NCI-H1417 treated with DMSO at 0.1 percent for 48 hours (cell line): ENCODE measurements at places on chromosomes 7 and 10.
A peak's percentile ranks its signal among the peaks of the same experiment; 100 is the strongest.

DNA sequence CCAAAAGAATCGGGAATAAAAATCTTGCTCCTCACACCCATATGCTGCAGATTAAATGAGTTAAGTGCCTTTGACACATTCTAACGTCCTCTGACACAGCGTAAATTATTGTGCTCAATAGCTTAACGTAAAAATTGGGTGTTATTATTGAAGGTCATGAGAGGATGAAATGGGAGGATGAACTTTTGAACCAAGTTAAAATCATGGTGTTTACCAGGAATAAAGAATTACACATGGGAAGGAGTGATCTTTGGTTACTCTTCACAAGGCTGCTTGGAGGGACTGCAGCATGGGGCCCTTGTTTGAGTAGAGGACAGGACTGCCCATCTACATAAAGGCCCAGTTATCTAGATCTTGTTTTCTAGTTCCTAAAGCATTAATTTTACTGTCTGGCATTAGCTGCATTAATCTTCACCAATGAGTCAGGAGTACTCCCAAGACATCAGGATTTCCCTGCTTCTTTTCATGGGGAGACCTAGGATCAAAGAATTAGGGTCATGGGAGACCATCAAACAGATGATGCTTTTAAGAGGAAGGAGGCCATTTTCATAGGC lies 84.9 kb upstream of the PRR15 start:
- DNase-seq, result no peak

DNA sequence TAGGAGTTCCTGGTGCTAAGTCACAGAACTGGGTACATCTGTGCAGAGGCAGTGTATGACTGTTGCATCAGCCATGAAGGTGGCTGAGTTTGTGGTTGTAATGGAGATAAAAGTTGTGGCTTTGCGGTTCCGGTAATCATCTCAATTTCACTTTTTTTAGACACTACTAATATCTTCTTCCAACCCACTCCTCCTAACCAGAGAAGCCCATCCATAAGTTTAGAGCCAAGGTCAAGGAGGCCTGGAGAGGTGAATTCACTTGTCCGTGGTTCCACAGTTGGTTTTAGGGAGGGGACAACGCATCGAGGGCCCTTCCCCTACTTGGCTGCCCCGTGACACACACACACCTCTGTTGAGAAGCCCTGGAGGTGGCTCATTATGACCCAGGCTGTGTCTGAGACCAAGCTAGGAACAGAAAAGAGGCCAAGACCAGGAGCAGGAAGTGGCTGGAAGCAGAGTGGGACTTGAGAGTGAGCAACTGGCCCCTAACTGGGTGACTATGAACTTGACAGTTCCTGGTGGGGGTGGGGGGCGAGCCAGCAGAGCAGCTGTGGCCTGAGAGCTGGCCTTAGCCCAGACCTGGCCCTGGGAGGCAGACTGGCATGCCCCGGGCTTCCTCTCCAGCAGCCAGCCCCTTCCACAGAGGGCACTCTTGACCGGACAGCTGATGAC lies 66.8 kb upstream of the COL13A1 start:
- no peak for DNase-seq

- no peak for DNase-seq
These were observed 234.3 kb upstream of the MBL2 start for GRCh38 chr10:53006663-53007526.

GRCh38 chr7:143882020-143882603 lies 19.9 kb downstream of the TCAF1 start:
- no peak for DNase-seq

DNA sequence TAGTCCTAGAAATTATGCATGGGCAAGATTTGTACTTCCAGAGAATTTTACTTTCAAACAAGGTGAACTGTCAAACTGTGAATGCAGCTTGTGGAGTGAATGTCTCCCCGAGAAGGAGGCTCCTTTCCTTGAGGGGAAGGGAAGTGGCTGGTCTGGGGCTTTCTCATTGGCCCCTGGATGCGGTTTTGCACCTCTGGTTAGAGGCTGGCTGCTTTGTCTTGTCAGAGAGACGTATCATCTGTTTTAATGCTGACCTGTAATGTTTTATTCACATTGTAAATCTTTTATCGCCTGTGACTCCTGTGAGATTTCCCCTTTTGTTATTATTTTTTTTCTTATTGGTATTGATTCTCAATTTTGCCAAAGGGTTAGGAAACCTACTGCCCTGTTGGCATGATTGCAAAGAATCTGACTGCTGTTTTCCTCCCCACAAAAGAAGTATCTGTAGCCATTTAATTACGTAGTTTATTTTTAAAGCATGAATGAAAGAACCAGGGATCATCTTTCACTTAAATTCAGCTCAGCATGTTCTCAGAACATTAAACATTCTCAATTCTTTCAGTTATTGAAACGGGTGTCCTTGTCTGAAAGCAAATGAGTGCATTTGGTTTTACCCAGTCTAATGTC lies 238.3 kb upstream of the NFE2L3 start:
- DNase-seq, result peak; percentile 35

DNA sequence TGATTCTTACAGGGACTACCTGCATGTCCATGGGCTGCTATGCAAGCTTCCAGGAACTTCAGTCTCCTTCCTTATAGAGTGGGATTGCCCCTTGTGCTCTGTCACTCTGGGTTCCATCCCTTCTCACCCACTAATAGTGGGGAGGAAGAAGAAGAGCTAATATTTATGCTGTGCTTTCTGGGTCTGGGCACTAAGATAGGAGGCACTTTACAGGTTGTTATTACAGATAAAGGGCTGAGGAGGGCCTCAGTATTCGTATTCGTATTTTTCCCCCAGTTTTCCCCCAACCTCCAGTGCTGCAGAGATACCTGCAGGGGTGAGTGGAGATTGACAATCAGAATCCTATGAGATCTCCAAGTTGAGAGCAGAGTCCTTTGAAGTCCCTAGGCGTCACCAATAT lies 14.2 kb downstream of the HK1 start:
- no peak for DNase-seq

DNA sequence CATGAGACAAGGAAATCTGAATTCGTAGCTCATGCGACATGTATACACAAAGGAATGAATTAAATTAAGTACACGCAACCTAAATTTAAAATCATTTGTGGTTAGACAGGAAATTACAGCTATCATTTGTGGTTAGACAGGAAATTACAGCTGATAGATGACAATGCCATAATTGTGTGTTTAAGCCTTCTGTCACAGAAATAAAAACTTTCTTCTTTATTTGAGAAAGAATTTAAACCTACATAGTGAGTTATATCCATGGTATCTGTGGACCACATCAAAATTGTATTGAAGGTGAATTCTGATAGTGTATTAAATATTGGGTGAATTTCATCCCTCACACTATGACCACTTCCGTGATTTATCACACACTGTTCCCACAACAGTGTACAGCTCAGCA lies 362.9 kb downstream of the MAGI2 start:
- no peak for DNase-seq

DNA sequence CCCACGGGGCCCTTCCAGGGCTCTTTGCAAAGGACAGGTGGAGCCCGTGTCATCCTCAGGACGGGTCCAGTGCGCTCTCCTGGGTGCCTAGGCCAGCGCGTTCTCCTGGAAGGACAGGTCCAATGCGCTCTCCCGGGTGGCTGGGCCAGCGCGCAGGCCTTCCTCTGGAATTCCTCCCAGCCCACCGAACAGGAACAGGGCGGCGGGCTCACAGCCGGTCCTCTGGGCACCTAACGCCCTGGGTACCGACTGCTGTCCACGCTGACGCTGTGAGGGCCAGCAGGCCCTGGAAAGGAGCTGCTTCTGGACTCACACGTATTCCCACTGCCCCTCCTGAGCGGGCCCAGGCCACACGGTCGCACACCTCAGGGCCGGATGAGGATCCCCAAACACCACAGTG lies 49.3 kb downstream of the STK32C start:
- no peak for DNase-seq

DNA sequence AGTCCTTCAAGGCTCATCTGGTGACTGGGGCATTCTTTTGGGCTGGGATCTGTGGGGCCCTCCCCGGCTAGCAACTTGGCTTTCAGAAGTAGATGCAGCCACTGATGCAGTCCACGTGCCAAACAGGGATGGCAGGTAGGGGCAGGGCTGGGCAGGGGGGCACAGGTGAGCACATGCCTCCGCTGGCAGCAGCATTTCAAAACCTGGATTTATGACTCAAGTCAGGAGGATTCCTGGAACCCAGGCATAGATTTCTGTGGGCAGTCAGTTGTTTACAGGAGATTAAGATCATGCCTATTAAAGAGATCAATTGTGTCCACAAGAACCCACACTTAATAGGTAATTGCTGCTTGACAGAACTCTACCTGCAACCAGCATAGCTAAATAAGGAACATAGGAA lies 839 bp upstream of the HABP2 start:
- no peak for DNase-seq

DNA sequence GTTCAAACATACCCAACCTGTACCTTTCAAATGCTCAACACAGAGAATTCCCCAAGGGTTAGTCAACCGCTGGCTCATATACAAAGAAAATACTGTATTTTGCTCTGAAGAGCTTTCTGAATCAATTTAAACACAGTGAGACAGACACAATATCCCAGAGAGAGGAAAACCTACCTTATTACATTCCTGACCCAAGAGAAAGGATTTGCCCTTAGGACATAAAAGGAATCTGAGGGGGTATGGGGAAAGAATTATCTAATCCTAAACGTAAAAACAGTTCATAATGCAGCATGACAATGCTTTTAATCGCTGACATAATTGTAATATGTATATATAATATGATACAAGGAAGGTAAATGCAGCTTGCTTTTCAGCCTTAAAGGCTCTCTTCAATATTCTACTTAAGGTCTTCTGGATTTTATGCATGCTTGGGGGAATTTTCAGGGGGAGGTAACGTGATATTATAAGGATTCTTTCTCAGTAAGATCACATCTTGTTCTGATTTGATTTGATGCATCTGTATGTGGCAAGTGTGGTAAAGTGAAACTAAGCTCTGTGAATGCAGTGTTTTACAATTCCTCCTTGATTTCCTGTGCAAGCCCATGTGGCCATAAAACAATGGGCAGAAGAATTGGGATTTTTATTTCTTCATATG lies 240.5 kb downstream of the GLI3 start:
- no peak for DNase-seq

- no peak for DNase-seq
These were observed 338.1 kb downstream of the WDR37 start for GRCh38 chr10:1394155-1394912.
